ENCODE measurements at places on chromosomes 5 and 9.

- DNase-seq: no peak
These were observed 58.4 kb downstream of the ZNF510 start for GRCh38 chr9:96719521-96719920.

GRCh38 chr9:68999393-69000105 lies 14.4 kb downstream of the PRKACG start:
- peak; percentile 11 for DNase-seq

DNA sequence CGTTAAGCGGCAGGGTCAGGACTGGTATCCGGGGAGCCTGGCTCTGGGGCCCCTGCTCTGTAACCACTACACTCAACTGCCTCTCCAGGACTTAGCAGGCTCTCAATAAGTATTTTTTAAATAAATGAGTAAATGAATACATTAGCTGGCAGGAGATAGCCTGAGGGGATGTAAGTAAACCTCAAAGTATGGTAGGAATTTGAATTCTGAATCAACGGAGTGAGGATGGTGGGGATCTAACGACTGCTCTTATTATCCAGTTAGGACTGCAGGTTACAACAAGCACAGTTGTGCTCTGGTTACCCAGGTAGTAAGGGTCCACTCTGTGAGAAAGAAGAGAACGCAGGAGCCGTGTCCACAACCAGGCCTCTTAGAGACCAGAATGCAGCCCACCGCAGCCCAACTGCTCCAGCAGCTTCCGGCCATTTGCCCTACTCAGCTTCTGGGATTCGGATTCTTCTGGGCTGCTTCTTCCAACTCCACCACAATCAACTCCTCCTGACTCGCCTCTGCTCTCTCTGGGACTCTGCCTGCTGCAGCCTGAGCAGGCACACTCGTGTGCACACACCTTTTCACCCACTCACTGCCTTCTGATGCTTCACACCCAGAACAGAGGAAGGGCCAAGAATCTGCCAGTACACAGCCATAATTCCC lies 52.6 kb downstream of the MED27 start:
- DNase-seq: no peak

GRCh38 chr5:166032601-166033000 lies 2258.8 kb upstream of the WWC1 start:
- DNase-seq: no peak

DNA sequence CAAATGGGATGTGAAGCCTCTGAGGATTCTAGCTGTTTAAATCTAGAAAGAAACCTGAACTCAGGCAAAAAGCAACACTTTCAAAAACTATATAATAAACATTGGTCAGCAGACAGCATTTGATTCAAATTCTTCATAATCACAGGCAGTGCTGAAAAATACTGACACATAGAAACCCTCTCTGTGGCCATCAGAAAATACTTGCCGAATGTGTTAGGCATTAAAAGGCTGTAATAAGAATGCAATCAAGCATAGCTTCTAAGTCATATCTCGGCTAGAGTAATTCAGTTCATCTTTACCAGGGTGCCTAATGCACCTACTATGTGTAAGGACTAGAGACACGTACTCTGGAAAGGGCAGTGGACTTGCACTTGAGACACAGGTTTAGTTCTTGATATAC lies 405.3 kb upstream of the SGCD start:
- DNase-seq: no peak

GRCh38 chr5:126875303-126875785 lies 98.4 kb downstream of the LMNB1 start:
- DNase-seq: no peak

GRCh38 chr9:7058473-7058872 lies 300.7 kb downstream of the KDM4C start:
- no peak for DNase-seq

DNA sequence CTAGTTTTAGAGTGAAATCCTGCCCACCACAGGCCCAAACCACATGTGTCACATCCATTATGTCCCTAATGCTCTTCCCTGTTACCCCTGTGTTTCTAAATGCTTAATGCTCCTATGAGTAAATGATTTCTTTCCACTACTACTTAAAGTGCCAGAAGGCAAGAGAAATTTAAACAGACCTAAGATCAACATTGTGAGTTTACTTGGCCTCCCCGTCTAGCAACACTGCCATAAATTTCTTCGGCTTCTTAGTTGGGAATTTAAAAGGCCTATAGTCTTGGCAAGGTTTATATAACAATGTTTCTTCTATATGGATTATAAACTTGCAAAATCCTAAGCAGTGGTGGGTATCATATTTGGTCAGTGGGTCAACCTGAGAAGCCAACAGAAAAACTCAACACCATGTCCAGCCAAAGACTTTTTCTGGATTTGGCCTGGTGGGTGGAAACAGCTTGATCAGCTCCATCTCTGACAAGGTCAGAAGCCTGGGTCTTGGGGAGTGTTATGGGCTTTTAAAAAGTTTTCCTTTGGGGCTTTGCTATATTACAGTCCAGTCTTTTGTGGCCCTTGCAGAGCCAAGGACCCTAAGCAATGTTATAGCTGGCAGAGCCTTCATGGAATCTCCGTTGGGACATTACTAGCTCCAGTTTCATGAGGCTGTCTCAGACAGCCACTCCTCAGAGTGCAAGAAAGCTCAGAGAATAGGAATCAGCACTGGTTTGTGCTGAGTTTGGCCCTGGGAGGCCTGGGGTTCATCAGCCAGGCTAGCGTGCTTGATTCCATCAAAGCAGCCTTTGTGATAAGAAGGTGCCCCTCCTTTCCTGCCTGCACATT lies 119.8 kb downstream of the PRDM6 start:
- DNase-seq: no peak

DNA sequence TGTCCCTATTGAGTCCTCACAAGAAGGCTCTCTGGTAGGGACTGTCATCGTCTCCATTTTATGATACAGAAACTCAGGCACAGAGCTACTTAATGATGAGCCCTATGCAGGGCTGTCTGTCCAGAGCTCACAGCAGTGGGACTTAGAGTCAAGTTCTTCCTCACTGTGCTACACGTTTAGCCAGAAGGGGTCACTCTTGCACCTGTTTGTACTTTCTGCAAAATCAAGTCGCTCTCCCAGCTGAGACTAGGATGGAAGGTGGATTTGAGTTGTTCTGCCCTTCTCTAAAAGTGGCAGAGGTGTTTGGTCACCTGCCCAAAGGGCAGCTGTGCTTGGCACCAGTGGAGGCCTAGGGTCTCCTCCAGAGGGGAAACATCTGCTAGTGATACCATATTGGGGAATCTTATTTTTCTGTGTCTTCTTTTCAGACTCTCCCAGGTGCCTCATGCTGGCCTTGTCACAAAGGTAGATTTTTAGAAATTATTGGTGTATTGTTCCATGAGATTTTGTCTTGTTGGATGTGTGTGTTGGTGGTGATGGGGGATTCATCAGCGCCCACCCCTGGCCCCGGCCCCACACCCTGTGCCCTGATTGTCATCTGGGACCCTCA lies 104.2 kb downstream of the PPARGC1B start:
- peak; percentile 7 for DNase-seq

DNA sequence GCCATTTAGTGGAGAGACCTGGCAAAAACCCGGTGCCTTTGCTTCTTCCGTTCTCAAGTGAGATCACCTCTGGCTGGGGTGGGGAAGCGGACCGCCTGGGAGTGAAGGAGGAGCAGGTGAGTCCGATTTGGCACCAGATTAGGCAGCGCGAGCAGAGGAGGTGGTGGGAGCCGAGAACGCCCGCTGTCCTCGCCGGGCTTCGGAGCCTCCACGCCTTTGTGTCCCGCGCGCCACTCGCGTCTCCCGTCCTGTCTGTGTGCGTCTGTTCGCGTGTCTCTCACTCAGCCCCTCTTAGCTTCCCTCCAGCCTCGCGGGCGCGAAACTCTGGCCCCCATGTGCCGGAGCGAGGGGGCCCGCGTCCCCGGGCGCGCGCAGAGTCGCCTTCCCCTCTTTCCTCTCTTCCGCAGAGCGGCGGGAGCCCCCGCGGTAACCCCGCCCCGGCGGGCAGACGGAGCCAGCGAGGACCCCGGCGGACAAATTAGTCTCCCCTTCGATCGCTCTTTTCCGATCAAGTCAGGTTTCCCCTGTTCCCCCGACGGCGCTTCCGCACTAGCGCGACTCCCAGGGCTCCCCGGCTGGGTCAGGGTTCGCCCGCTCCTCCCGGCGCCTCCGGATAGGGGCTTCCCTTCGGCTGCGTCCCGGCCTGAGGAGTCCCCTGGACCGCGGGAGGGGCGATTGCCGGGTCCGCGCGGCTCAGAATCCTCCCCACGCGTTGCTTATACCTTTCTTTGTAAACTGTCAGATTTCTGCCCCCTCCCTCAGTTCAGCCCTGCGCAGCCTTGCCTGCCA lies 7.1 kb downstream of the POU4F3 start:
- no peak for DNase-seq

DNA sequence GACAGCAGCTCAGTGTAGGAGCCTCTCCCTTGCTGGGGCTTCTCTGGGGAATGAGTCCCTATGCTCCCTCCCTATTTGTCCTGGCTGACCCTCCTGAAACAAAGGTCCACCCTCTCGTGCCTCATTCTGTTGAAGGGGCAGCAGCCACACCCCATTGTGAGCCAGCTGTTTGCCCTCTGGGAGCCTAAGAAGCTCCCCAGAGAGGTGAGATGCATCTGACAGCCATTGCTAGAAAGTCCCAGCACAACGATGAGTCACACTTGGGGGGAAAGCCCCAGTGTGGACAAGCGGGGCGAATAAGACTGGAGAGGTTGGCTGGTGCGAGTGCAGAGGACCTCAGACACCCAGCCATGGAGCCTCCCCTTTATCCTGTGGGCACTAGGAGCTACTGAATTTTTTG lies 101.4 kb downstream of the PPARGC1B start:
- peak; percentile 20 for DNase-seq

DNA sequence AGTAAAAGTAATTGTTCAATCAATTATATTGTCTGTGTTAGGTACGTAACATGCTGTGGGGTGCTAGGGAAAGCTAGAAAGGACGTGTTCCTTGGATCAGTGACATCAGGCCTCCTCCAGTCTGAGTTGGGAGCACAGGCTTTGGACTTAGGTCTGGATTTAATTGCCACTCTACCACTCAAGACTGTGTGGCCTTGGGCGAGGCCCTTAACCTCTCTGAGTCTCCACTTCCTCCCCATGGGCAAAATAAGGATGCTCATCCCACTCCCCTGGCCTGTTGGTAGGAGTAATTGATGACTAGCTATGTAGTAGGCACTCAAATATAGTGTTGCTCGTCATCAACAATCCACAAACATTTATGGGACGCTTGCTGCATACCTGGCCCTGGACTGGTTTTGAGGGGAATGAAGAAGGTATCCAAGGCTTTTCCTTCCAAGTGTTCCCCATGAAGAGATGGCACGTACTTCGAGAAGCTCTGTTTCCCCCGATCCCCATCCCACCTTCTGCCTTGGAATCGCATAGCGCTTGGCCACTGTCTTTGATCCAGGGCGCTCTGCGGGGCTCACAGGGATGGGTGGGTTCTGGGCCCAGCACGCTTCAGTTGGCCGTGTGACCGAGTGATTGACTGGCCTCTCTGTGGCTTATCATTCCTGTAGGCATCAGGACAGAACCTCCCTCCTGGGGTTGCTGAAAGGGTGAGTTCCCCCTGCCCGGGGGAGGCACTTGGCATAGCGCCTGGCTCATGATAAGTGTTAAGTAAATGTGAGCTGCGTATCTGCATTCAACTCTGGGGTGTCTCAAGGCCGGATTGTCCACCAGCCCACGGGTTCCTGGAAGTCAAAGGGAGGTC lies 8.1 kb downstream of the FGF18 start:
- no peak for DNase-seq

GRCh38 chr5:35214051-35214450 lies 16.2 kb downstream of the PRLR start:
- no peak for DNase-seq

DNA sequence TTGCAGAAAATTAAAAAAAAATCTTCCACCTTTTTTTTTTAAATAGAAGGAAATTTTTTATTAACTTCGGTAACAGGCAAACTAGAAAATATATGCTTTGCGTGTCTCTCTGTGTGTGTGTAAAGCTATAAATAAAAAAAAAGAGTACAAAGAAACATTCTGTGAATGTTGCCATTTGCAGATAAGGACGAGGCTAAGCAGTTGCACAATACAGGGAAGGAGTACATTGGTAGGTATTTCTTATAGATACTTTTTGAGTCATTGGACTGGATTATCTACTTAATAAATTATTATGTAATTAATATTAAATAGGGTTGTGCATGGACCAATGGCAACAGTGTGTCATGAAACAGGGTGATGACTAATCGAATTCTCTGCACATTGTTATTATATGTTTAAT lies 102.4 kb downstream of the CAMK4 start:
- no peak for DNase-seq

GRCh38 chr5:60092671-60093422 lies 199.3 kb upstream of the PDE4D start:
- no peak for DNase-seq

GRCh38 chr5:149211566-149211965 lies 60.1 kb upstream of the AFAP1L1 start:
- no peak for DNase-seq

- DNase-seq: no peak
These were observed 62.8 kb downstream of the INSYN2B start for GRCh38 chr5:169917500-169917899.

DNA sequence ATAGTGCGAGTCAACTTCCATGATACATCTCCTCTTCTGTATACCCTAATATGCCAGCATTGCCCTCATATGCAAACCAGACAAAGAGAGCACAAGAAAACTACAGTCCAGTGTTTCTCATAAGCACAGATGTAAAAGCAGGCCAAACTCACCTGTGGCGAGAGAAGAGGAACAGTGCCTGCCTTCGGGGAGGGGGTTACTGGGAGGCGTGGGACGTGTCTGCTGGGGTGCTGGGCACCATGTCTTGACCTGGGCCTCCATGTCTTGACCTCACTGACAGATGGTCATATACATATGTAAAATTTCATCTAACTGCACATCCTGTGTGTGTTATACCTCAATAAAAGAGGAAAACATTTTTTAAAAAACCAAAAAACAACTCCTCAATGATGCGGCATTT lies 159.3 kb upstream of the PPP1R26 start:
- no peak for DNase-seq

- no peak for DNase-seq
These were observed 151.8 kb downstream of the MUSK start for GRCh38 chr9:110820381-110820780.

- DNase-seq: no peak
These were observed 296.0 kb upstream of the DMRT1 start for GRCh38 chr9:545480-545879.

DNA sequence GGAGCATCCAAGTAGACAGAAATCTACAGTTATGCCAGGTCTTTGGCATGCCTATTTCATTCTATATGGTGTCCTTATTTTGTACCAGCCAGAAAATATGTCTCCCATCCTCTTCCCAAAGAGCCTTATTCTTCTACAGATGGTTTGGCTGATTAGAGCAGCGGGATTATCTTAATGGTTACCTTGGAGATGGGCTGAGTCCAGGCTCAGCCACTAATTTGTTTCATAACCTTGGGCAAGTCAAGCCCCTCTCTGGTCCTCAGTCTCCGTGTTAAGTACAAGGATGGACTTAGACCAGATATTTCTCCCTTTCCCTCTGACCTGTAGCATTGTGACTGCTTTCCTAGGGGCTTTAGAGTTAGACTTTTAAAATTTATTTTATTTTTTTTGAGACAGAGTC lies 11.1 kb upstream of the GLE1 start:
- no peak for DNase-seq

Measured in stimulated activated CD4-positive, alpha-beta T cell treated with anti-CD3 and anti-CD28 coated beads, TNF-alpha, amount 100 ng/mL, for 1 hour (primary cell).